ENCODE measurements at places on chromosomes 4 and X.

- DNase-seq, result no peak
Observed at GRCh38 chr4:139489638-139490037, 35.7 kb downstream of the RAB33B start.

- DNase-seq, result no peak
Observed at GRCh38 chrX:6813836-6814370, 279.0 kb upstream of the VCX3A start.

DNA sequence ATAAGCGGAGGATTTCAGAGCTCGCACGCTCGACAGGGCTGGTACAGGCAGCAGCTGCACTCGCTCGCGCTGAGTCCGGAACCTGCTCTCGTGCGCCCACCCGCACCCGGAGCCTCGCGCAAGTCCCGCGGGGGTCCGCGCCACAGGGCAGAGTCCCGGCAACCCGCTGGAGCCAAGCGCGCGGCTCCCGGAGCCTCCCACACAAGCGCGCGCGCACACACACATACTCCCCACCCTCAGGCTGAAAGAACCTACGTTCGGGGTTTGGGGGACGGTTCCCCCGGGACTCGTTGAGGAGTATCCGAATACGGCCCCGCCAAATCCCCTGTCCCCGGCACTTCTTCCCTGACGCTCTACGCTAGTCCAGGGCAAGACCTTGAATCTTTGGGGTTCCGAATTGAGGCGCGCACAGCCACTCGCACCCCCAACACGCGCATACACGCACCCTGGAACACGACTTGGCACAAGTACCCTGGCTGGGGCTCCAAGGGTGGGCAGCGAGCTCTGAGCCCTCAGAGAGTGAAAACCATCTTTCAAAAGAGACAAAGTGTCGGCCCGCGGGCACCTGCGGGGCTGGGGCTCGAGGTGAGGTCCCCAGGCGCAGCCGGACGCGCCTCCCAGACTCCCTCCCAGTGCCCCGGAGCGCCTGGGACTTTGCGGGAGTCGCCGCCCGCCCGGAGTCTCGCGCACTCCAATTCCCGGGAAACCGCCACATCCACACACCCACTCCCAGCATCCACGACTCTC is 952 bp downstream of the ANOS1 start:
- DNase-seq, result no peak

DNA sequence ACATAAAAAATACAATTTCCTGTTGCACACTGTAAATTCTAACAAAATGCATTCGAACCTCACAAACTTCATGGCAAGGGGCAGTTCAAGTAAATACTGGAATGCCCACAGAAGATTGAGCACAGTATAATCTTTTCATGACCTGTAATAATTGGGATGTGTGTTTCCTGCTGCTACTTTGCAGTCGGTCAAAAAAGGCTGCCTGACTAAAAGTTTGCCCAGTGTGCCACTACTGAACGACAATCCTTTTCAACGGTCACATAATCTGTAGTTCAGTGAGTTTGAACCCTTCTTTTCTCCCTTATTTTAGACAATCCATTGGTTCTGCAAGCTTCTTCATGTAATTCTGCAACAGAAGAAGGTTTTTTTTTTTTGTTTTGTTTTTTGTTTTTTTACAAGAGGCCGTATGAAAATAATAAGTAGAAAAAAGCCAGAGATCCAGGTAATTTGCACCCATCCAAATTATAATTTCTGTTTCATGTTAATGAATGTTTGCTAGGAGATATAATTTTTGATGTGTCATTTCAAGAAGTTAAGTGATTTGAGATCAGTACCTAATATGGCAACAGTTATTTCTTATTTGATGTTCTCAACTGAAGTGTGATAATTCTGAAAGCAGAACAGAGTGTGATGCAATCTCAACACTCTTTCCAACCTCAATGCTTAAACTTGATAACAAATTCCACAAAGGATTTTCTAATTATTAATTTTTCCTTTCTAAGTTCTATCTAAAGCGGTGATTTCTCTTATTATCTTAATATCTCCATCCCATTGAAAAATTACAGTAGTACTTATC is 237.6 kb downstream of the FSTL5 start:
- DNase-seq, result no peak

DNA sequence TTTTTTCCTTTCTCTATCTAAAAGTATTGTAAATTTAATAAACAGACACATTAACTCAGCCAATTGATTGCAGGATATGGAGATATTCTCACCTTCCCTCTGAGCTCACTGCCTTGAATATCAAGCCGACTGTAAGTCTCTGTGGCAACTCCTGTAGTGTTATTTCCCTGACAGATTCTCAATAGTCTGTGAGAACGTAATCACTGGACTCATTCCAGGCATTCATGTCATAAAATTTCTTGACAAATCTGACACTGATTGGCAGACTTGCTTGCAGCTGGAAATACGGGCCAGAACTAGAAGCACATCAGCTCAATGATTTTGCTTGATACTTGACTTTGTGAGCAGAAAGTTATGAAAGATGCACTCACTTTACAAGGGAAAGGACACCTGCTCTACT is 29.6 kb downstream of the FAM47B start:
- no peak for DNase-seq

- no peak for DNase-seq
Observed at GRCh38 chrX:7111518-7111917, 36.0 kb upstream of the STS start.

- no peak for DNase-seq
Observed at GRCh38 chr4:176270669-176271068, 1.6 kb upstream of the ASB5 start.

DNA sequence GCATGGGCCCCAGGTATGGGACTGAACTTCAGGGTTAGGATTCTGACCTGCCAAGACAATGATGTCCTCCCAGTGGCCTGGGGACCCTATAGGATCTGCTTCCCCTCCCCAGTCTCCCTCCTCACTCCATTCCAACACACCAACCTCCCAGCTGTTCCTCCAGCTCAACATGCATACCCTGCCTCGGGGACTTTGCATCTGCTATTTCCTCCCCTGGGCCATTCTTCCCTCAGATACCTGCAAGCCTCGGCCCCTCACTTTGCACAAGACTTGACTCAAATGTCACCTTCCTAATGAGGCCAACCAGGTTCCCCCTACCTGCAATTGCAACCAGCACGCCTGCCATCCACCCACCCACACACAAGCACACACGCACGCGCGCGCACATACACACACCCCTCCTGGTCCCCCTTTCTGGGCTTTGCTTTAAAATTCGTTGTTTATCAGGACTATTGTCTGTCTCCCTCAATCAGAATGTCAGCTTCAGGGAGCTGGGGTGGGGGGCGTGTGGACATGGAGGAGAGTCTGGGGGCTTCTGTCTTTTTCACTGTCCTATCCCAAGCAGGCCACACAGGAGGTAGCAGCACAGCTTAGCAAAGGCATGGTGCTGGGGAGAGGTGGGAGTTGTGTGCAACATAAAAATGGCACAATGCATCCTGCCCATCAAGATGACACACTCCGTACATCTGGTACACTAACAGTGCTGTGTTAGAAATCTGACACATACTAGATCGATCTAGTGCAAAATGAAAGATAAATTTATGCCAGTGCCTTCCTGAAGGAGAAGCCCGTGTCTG is 20.6 kb upstream of the PPP2R2C start:
- no peak for DNase-seq

GRCh38 chr4:88610771-88611170 is 18.5 kb downstream of the HERC3 start:
- no peak for DNase-seq

GRCh38 chrX:120824021-120824420 is 51.6 kb downstream of the CT47B1 start:
- DNase-seq, result no peak

DNA sequence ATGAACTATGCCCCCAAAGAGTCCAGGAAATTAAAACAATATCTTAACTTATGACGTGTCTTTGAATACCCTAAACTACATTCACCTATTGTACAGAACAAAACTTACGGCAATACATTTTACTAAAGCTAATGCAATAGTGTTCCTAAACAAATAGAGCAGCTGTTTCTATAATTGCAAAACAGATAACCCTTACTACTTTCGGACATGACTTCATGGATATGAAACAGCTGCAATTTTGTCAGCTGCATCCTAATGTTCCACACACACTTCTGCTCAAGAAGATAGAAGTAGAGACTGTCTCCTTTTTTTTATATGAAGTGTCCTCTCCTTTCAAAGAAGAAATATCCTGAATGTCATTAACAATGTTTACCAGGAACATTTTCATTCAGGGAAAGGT is 174.9 kb downstream of the ACTRT1 start:
- DNase-seq, result no peak

- no peak for DNase-seq
Observed at GRCh38 chrX:48972220-48973164, 848 bp upstream of the KCND1 start.

DNA sequence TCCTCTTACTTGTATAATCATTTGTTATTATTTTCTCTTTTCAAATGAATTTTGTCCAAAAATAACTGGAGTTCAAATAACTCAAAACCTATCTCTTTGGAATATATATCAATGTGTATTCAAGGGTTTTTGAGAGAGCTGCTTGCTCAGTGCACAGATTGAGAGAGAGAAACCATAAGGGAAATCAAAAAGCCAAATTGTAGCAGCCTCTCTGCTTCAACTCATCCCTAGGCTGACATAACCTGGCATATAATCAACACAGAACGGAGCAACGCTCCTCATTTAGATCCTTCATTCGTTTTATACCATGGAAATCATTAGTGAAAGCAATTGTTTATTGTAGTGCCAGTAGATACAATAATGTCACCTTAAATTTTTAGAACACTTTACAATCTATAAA is 1.8 kb upstream of the GPM6A start:
- DNase-seq, result no peak

GRCh38 chr4:151799417-151800012 is 38.7 kb upstream of the GATB start:
- DNase-seq, result no peak

DNA sequence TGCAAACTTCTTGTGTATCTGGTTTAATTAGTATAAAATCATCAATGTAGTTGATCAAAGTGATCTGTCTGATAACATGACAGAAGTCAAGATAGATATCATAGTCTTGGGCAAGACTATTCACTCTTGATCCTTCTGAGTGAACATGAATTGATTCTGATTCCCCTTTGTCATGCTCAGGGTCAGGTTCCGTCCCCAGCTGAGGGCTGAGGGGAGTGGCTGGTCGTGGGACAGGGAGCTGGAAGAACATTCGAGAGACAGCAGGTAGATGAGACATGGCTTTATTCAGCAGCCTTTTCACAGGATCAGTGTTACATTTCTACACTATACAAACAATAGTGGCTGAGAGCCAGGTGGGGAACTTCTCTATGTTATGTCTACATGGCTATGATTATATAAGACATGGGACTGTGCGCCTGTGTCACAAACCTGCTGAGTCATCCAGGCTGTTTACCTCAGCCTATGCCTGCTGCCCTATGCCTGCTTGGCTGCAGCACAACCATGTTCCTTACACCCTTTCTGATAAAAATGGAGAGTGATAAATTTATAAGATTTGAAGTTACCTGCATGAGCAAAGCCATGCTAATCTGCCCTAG is 586.9 kb upstream of the NR3C2 start:
- DNase-seq, result no peak

DNA sequence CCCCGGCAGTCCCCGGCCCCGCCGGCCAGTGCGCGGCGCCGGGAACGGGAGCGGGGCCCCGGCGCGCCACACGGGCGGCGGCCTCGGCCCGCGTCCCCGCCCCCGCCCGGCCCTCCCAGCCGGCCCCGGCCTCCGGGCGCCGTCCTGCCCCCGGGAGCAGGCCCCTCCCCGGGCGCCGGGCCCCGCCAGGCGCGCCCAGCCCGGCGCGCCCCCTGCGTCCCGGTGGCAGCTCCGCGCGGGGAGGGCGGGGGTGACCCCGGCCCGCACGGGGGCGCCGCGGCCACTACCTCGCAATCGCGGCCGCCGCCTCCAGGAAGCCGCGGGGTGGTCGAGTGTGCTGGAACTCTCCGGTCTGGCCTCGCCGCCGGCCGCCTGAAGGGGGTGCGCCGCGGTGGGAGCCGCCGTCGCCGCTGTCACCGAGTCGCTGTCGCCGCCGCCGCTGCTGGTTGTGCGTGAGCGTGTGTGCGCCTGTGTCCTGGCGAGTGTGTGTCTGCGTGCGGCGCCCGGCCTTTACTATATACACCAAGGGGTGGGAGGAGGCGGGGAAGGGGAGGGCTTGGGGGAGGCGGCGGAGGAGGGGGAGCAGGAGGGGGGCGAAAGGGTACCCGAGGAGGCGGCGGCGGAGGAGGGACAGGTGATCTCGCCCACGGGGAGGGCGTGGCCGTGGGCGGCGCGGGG is at the start of gene RAI2:
Gene RAI2, minus strand, starts transcription at position 488 of the 678 bp plus-strand sequence. CDS start 59,288 bp downstream, outside the sequence.
- DNase-seq, result no peak

DNA sequence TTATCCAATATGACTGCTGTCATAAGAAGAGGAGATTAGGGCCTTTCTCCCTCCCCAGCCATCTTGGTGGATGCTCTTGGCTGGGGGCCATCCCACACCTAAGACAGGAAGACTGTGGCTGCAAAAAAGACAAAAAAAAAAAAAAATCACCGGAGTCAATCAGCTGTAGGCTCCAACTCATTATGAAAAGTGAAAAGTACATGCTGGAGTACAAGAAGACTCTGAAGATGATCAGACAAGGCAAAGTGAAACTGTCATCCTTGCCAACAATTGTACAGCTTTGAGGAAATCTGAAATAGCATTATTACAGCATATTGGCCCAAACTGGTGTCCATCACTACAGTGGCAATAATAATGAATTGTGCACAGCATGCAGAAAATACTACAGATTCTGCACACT is 5.2 kb downstream of the EGFL6 start:
- DNase-seq, result no peak

- DNase-seq, result no peak
Observed at GRCh38 chr4:24472161-24472510, 112.2 kb downstream of the DHX15 start.

GRCh38 chrX:124421898-124422655 is 75.7 kb downstream of the SH2D1A start:
- DNase-seq, result no peak

- no peak for DNase-seq
Observed at GRCh38 chr4:71206763-71207162, 132.1 kb upstream of the SLC4A4 start.

DNA sequence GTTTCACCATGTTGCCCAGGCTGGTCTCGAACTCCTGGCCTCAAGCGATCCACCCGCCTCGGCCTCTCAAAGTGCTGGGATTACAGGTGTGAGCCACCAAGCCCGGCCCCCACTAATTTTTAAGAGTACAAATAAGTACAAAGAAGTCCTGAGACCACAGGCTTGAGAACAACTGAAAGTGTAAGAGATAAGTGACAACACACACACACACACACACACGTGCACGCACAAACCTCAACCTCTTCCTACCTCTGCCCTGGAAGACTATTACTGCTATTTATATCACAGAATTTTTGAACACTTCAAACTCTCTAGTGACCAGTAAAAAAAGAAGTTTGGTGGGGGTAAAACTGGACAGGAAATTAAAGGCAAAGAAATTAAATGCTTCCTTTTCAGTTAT is 7.5 kb downstream of the KLHL15 start:
- peak; percentile 58 for DNase-seq

GRCh38 chr4:59535541-59535940 is 1664.6 kb upstream of the ADGRL3 start:
- no peak for DNase-seq

GRCh38 chrX:3678328-3678727 is 35.1 kb downstream of the PRKX start:
- DNase-seq, result no peak

GRCh38 chrX:10447564-10448214 is 172.7 kb downstream of the MID1 start:
- DNase-seq, result no peak

GRCh38 chr4:74444891-74445642 is at the start of gene AREG:
Gene AREG (plus strand): TSS chr4:74445136. CDS start chr4:74445346, 210 bp downstream.
- DNase-seq, result peak; percentile 86

GRCh38 chr4:103002551-103002950 is 17.0 kb downstream of the SLC9B1 start:
- no peak for DNase-seq

Data from CD8-positive, alpha-beta T cell (primary cell).